ENCODE measurements at places on chromosomes 2 and 18.

GRCh38 chr2:17252258-17252657, 266.0 kb downstream of the RAD51AP2 start:
- no peak for DNase-seq

DNA sequence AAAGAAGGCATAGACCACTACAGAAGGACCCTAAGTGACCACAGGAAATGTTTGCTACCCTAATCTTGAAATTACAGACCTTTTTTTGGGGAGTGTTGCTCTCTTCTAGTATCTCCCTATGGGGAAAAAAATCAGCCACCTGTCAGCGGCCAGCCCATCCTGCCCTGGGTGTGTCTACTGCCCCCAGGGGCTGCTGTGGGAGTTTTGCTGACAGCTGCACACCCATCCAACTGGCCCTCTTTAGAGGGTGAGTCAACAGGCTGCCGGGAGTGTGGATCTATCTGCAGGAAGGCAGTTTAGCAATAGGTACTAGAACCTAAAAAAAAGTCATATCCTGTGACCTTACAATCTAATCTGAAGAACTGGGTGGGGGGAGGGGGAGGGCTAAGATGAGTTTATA, 796 bp upstream of the DYSF start:
- peak; percentile 48 for DNase-seq

DNA sequence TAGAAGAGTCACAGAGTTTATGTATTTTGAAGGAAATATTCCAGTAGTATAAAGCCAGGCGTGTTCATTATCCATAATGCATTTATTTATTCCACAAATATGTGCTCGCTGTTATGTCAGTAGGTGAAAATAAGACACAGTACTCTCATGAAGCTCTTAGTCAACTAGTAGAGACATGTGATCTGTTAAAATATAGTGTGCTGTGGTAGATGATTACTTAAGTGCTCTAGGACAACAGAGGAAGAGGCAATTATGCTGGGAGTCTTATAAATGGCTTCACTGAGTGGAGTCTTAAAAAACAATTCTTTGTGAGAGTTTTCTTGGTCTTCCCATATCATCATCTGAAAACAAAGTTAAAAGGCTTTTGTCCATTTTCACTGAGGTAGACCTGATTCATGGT, 457.3 kb downstream of the XIRP2 start:
- no peak for DNase-seq

DNA sequence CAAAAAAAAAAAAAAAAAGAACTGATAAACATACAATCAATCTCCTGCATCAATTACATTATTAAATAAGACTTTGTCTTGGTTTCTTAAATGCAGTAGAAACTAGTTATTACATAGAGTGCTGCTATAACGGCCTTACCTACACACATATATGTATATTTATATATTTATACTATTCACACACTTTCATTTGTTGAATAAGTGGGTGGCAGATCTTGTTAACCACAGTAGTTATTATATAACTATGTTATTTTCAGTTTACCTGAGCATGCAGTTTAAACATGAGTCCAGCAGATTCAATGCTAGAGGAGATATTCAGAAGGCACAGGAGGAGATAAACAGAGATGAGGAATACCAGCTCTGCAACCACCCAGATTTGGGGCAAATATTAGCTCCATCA, 81.5 kb upstream of the CD226 start:
- DNase-seq: no peak

- DNase-seq: no peak
These were observed 978.4 kb upstream of the KLHL29 start for GRCh38 chr2:22406625-22407024.

- DNase-seq: no peak
These were observed 7.7 kb downstream of the DTYMK start for GRCh38 chr2:241678784-241679540.

DNA sequence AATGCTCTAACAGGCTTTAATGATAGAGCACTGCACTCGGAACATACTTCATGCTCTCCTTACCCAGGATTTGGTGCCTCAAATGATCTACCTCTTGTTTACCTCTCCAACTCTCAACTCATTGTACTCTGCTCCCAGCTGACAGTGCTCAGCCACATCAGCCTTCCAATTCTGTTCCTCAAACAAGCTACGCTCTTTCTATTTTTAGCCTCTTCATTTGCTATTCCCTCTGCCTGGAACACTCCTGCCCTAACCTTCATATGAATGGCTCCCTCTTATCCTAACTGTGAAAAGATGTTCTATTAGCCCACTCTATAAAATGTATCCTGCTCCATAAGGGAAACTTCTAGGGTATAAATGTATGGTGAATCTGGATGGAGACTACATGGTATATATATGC, 42.5 kb downstream of the PIGN start:
- no peak for DNase-seq

GRCh38 chr2:153020201-153020600, 301.8 kb downstream of the ARL6IP6 start:
- DNase-seq: no peak

DNA sequence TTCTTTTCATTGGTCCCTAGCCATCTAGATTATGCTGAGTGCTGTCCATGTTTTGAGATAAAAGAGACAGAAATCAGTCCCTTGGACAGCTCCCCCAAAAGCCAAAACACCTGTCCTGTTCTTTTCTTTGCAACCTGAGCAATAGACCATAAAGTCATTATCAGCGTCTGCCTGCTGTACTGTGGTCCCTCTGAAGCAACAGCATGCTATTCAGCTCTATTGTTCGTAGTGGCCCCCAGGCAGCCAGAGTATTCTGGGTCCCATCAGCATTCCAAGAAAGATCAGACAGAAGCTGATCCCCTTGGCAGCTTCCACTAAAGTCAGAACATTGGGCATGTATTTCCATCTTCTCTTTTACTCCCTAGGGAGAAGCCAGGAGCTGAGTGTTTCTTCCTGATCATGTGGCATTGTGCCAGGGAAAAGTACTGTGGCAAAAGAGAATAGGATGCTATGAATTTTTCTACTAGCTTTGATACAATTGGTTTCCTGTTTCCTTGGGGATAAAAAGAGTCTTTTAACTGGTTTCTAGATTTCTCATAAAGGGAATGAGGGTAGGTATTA, 33.6 kb upstream of the ZSWIM2 start:
- no peak for DNase-seq

DNA sequence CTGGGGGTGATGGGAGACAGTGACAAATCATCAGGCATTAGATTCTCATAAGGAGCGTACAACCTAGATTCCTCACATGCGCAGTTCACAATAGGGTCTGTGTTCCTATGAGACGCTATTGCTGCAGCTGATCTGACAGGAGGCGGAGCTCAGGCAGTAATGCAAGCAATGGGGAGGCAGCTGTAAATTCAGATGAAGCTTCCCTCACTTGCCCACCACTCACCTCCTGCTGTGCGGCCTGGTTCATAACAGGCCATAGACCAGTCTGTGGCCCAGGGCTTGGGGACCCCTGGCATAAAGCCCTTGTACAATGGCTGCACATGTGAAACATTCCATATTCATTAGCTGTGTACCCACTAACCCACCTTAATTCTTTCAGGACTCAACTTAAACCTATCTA, 18.0 kb downstream of the NMUR1 start:
- DNase-seq: peak; percentile 10

DNA sequence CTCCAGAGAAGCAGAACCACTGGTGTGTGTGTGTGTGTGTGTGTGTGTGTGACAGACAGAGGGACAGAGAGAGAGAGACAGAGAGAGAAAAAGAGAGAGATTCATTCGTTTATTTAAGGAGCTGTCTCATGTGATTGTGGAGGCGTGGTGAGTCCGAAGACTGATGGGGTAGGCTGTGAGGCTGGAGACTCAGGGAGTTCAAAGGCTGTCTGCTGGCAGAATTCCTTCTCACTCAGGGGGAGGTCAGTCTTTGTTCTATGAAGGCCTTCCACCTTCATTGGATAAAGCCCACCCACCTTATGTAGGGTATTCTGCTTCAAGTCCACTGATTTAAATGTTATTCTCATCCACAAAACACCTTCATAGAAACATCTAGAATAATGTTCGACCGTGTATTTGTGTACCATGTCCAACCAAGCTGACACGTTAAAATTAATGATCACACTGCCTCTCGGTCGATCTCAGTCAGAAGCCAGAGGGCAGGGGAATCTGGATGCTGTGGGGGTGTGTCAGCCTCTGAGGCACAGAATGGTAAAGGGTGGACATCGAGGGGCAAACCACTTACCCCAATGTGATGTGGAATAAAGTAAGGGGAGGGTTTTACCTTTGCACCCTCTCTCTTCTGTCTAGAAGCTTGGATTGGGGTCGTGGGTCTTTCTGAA, 275.6 kb downstream of the SLC4A3 start:
- no peak for DNase-seq

- no peak for DNase-seq
These were observed 93.9 kb downstream of the ACVR1 start for GRCh38 chr2:157782057-157782845.

DNA sequence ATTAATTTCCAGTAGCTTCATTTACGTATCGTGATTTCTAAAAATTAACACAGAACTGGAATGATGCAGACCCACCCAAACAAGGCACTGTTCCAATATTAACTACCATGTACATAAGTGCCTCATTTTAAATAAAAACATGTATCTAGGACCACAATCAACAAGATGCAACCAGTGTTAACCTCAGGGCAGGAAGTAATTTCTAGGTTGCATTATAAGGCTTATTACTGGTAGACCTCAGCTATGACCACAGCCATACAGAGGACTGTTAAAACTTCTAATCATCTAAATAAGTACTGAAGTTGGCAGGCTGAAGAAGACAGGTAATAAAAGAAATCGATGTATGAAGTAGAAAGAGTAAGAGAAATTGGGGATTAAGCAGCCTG, 262.9 kb downstream of the HDAC4 start:
- DNase-seq: no peak

- peak; percentile 18 for DNase-seq
These were observed 64.9 kb upstream of the CAPN13 start for GRCh38 chr2:30871980-30872789.

DNA sequence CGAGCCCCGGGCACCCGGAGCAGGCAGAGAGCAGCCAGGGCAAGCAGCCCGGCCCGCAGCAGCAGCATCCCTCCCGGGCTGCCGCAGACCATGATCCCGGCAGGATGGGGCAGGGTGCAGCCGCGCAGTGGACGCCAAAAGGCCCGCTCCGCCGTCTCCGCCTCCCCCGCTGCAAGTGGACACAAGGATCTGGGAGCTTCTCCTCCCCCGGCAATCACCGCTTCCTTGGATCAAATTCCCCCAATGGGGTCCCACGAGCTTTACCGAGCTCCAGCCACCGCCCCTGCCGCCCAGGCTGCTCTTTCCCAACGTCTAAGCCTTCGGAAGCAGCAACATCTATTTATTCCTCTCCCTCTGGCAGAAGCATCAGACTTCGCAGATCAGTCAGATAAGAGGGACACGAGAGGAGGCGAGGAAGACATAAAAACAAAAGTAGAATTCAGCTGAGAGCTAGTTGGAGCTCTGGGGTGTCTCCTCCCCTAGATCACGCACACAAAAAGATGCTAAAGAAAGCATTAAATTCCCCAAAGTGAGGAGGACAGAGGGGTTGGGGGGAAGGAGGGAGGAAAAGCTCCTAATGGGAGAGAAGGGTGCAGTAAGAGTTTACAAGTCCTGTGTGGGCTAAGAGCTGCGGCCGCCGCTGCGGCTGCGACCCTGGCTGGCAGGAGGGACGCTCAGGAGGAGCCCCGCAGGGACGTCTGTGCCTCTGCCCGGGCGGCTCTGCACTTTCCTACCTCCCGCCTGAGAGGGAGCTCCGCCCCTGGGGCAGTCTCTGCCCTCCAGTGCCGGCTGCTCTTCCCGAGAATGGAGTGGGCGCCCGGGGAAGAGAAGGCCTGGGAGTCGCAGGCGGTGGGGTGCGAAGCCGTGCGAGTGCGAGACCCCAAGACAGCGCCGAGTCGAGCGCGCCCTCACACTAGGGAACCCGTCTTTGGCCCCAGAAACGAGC, at the start of gene FRZB:
FRZB (minus strand) TSS at position 177 of the 946 bp plus-strand sequence; CDS start at position 92, 85 bp downstream.
- DNase-seq: peak; percentile 53

GRCh38 chr18:2570772-2571199, 519 bp downstream of the METTL4 start:
- peak; percentile 62 for DNase-seq

DNA sequence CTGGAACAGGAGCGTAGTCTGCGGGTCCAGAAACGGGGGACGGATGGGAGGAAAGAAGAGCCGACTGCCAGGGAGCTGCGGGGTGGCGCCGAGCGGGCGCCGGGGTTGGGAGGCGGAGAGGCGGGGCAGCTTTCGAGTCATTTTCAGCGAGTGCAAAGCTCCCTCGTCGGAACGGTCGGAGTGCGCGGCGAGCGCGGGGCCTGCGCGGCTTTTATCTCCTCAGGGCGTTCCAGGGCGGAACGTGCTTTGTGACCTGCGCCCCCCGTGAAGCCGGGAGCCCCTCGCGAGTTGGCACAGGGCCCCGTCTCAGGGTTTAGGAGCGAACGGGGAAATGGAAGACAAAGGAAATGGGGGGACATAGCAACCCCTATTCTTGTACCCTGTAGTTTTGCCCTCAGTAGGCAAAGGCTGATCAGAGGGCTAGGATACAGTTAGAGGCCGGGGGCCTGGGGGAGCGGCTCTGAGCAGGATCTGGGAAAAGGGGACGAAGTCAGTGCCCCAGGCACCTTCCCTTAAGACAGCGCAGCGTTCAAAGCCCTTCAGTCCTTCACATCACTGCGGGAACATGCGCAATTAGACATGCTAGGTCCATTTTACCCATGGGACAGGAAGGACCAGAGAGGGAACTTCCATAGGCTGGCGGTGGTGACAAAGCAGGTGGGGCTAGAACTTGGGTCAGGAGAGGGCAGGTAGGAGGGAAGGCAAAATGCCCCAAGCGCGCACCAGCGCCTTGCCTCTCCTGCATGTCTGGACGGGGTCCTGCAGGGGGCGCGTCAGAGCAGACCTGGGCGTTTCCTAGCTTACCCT, 60.1 kb upstream of the IL1RL1 start:
- no peak for DNase-seq

DNA sequence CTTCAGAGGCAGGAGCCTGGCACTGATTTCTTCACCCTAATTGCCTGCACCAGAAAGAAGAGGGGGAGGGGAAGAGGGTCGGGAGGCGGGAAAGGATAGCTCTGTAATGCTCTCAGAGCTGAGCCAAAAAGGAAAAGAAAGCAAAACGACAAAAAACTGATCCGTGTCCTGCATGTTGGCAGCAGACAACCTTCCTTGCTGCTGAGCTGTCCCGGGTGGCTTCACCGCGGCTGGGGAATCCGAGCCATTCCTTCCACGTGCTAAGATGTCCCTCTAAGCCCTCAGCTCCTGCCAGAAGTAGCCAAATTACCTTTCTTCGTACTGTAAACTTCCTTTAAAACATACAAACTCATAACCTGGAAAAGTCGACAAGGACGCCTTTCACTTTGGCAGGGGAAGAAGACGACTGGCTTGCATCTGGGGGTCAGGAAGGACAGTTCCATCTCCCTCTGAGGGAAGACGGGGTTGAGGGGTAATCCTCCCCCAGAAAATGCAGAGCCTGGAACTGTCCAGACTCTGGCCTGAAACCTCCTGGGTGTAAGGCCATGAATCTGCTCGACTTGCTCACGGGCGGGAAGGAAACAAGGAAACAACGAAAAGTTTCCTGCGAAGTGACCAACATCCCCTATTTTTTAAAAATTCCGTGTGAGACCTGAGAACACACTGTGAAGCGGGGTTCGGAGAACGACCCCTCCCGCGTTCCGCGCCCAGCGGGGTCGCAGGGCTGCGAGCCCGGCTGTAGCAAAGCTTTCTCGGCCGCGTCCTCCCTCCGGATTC, 7.7 kb downstream of the OTX1 start:
- no peak for DNase-seq

GRCh38 chr2:74668087-74668486, 14.0 kb downstream of the SEMA4F start:
- DNase-seq: no peak
